ENCODE measurements at places on chromosomes 13 and 19.

GRCh38 chr13:50401049-50401505 is 385.8 kb downstream of the KCNRG start:
- DNase-seq: no peak

DNA sequence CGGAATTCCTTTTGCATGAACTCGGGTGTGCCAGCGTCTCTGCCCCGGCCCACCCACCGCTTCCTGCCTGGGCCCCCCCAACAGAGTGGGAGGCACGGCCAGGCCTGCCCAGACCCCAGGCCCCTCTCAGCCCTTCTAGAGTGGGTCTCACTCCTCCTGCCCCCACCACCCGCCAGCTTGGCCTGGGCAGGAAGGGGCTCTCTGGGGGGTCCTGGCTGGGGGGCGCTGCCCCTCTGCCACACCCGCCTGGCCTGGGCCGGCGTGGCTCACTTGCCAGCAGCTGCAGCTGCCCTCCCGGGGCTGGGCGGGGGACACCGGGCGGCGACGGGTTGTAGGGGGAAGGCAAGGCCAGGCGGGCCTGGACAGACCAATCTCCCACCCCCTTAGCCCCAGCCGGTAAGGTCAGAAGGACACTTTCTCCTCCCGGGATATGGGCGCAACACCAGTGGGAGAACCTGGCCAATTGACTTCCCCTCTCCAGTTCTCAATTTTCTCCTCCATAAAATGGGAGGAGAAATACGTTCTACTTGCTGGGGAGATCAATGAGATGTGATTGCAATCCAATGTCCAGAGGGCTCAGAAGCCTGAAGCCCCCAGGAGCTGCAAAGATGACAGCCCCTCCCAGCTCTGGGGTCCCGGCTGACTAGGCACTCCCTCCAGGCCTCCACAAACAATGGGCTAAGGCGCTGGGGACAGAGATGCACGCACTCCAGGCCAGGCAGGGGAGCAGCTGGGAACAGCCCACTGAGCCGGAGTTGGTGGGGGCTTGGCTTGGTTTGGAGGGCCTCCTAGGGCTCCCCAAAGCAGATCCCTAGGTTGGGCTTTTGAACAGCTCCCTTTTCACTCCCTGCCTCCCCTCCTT is 2.4 kb downstream of the CRLF1 start:
- no peak for DNase-seq

DNA sequence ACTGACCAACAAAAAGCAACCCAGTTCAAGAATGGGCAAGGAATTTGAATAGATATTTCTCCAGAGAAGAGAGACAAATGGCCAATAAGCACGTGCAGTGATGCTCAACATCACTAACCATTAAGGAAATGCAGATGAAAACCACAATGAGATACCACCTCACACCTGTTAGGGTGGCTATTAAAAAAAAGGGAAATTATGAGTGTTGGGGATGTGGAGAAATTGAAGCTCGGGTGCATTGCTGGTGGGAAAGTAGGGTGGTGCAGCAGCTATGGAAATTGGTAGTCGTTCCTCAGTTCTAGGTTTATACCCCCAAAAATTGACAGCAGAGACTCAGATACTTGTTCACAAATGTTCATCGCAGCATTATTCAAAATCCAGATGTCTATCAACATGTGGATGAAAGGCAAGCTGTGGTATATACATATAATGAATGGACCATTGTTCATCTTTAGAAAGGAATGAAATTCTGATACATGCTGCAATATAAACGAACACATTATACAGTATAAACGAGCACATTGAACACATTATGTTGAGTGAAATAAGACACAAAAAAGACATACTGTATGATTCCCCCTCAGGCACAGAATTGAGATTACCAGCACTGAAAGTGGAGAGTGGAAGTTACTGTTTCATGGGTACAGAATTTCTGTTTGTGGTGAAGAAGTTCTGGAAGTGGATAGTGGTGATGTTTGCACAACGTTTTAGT is 927 bp downstream of the CHAMP1 start:
- peak; percentile 28 for DNase-seq

DNA sequence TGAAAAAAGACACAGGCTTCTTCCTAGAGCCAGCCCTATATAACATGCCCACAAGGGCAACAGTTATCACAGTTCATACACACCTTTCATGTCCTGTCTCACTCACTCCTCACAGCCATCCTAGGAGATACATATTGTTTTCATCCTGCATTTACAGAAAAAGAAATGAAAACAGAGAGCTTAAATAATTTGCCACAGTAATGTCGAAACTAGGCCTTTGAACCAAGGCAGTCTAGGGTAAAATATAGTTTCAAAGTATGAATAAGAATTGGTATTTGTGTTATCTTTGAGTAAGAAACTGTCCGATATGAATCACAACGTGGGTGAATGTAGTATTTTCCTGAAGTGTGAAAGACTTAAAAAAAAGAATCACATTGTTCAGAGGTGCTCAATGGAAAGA is 26.8 kb downstream of the CLDN10 start:
- DNase-seq: no peak

GRCh38 chr19:47676811-47677210 is 36.4 kb upstream of the EHD2 start:
- no peak for DNase-seq

GRCh38 chr19:2426611-2427428 is 566 bp downstream of the TIMM13 start:
- DNase-seq: peak; percentile 52

GRCh38 chr13:49112782-49113525 is 107.2 kb upstream of the MLNR start:
- DNase-seq: no peak

GRCh38 chr19:38047641-38048040 is 140.6 kb downstream of the SIPA1L3 start:
- DNase-seq: peak; percentile 33

All from activated CD8-positive, alpha-beta T cell treated with anti-CD3 and anti-CD28 coated beads for 36 hours (primary cell).